ENCODE measurements at places on chromosomes 6 and 20.

GRCh38 chr6:95431637-95432228 is 145.6 kb upstream of the MANEA start:
- no peak for DNase-seq

DNA sequence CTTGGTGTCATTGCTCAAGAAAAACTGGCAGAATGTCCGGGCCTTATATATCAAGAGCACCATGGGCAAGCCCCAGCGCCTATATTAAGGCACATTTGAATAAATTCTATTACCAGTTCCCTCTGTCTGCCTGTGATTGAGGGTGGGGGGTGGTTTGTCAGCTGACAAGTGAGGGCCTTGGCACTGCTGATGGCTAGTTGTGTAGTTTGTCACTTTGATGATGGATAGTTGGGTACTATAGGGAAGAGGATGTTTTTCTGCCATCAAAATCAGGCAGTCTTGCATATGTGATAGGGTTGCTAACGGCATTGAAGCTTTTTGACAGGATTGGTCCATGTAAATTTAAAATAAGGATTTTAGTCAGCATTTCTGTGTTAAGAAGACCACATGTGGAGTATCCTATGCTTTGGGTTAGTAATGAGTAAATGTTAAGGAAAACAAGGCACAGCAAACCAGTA is 2.5 kb downstream of the RPL10A start:
- no peak for DNase-seq

- DNase-seq: no peak
Measured at GRCh38 chr20:17678295-17678694, 3.7 kb downstream of the RRBP1 start.

GRCh38 chr20:17992847-17993513 is 24.2 kb downstream of the MGME1 start:
- no peak for DNase-seq

DNA sequence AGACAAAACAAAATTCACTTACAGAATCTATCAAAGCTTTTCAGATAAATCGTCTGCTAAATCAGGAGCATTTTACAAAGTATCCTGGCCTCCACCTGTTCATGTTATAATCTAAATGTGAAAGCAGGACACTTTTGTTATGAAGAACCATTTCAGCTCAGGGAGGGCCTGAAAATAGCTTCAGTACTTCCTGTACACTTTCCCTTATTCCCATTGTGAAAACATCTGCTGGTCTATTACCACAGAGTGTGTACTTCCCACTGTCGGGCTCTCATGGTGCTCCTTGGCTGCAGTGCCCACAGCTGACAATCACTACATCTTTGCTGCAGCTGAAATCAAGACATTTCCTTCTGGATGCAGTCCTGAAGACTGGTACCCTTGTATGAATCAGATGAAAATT is 128.1 kb downstream of the OPRM1 start:
- no peak for DNase-seq

DNA sequence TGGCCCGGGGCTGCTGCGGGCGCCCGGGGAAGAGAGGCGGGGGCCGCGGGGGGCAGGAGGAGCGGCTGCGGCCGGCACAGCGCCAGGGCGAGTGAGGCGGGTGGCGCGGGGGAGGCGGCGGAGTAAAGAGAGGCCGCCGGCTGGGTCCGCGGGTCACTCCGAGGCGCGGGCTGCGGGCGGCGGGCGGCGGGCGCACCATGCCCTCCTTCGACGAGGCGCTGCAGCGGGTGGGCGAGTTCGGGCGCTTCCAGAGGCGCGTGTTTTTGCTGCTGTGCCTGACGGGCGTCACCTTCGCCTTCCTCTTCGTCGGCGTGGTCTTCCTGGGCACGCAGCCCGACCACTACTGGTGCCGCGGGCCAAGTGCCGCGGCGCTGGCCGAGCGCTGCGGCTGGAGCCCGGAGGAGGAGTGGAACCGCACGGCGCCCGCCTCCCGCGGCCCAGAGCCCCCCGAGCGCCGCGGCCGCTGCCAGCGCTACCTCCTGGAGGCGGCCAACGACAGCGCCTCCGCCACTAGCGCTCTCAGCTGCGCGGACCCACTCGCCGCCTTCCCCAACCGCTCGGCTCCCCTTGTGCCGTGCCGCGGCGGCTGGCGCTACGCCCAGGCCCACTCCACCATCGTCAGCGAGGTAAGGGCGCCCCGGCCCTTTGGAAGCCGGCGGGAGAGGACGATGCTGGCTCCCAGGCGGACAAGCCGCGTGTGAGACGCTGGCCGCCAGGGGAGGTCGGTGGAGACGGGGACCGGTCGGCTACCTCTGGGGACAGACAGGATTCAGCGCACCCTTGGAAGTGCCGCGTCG is at the start of gene SLC22A3:
TSS of gene SLC22A3 (plus strand) at position 156 of the 797 bp plus-strand sequence. CDS start at position 198, 42 bp downstream.
- DNase-seq: no peak

DNA sequence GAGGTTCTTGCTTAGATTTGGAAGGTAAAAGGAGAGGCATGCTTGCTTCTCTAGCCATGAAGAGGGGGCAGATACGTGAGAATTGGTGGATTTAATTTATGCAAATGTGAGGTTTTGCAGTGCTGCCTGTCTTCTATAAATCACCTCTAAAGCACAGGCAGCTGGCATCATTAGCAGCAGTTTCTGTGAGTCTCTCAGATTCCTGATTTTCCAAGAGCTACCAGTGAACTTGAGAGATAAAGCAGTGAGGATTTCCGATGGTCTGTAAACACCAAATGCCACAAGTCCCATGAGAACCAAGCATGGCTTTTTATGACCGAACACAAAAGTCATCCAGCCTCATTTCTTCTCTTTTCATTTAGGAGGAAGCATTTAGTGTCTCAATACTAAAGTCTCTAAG is 3.2 kb upstream of the SIRPB2 start:
- no peak for DNase-seq

DNA sequence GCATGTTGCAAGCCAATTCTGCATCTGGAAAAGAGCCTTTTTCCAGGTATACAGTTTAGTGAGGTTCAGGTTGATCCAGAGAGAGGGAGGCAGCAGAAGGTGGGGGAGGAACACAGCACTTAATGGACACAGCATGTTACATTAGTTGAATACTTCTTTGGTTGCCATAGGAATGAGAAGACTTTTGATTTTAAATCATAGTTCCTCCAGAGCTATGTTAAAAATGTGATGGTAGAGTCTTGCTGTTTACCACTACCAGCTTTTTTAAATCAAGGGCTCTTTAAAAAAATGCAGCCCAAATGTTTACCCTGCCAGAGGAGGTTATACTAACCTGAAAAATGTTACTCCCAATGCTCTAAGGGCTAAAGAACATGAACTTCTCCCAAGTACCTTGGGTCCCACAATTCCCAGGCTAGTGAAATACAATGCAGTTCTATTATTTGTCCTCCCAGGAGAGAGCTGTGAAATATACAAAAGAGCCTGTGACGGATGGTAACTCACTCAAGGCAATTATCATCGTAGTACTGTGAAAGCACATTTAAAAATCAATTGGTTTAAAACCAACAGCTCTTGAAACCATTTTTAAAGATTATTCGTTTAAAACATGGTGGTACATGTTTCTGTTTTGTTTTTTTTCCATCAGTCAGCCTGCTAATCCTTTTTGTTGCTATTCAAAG is 6.9 kb upstream of the PHACTR1 start:
- DNase-seq: no peak

DNA sequence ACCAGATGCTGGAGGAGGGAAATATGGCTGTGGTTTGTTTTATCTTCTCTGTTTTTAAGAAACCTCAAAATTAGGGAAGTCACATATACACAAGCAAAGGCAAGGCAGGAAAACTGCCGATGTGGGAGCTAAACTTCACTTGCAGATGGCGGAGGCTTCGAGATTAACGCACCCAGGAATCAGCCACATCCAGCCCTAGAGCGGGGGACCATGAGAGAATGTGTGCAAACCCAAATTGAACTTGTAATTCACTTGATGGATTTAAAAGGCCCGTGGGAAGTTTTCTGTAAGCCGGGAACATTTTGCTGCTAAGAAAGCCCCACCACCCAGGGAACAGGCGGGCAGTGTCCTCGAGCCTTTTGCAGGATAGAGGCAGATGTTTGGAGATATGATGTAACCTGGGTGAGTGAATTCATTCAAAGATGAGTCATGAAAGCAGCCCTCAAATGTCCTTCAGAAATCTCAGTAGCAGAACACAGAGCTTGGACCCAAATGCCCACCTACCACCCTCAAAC is 39.9 kb downstream of the PREX1 start:
- no peak for DNase-seq

DNA sequence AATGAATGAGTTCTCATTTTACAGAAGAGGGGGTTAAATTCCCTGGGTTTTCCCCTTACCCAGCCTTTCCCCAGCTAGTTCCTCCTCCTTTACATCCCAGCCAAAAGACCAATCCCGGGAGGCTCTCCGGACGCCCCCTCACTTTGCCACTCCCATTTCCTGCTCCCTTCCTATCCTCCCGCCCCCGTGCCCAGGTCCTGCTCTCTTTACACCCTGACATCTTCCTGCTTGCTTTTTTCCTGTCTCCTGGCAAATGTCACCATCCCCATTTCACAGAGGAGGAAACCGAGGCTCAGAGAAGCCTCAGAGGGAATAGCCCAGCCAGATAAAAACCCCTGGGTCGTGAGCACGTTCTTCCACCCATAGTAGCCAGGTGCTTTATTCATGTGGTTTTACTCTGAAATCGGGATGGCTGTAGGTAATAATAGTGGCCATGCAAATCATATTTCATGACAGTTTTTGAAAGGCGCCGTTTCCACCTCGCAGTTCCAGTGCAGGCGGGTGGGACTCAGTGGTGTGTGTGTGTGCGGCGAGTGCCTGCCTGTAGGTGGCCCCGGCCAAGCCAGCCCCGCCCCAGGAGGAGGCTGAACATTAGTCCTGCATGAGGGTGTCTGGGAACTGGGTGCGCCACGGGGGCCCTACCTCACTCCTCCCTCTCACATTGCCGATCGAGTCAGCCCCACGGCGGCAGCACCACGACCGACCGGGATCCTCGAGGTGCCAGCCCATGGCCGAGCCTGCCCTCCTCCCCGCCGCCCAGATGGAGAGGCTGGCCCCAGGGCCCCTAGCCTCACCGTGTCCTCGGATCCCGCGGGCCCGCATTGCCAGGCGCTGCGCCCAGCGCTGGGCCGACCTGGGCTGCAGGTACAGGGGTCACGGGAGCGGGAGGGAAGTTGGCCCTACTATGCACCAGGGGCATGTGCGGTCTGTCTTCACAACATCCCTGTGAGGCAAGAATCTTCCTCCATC is at the start of gene ARHGAP40:
TSS of gene ARHGAP40 (plus strand) at position 594 of the 969 bp plus-strand sequence.
- no peak for DNase-seq

- DNase-seq: no peak
Measured at GRCh38 chr6:168632694-168633093, 191.7 kb downstream of the SMOC2 start.

- no peak for DNase-seq
Measured at GRCh38 chr20:57027777-57028176, 238.7 kb downstream of the BMP7 start.

DNA sequence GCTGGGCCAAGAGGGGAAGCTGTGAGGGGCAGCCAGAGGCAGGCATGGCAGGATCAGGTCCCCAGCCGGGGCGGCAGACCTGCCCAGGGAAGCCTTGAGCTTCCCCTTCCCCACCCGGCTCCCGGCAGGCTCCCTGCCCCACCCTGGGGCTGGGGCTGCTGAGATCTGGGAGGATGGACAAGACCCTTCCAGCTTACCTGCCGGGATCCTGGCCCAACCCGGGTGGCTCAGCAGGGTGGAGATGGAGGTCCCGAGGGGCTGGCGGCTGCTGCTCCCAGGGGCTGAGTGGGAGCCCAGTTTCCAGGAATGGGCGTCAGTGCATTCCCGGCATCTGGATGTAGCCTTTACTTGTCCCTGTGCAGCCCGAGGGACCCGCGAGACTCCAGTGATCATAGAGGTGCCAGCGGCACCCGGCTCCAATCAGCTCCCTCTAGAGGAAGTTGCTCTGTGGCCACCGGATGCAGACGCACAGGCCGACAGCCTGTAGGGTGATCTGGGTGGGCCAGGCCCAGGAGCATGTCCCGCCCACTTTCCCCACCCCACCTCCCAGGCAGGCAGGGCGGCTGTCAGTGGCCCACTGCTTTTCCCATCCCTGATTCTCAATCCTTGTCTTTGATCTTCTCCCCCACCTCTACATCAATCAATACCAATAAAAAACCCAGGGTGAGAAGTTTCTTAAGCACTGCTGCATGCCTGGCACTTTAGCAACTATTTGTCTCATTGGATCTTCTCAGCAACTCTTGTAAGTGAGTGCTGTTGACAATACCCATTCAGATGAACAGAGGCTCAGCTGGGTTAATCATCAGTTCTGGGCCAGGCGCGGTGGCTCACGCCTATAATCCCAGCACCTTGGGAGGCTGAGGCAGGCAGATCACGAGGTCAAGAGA is at the start of gene BAK1:
TSS of gene BAK1 (minus strand) at position 449 of the 887 bp plus-strand sequence. CDS start 2,672 bp downstream, outside the sequence.
- DNase-seq: peak; percentile 46

DNA sequence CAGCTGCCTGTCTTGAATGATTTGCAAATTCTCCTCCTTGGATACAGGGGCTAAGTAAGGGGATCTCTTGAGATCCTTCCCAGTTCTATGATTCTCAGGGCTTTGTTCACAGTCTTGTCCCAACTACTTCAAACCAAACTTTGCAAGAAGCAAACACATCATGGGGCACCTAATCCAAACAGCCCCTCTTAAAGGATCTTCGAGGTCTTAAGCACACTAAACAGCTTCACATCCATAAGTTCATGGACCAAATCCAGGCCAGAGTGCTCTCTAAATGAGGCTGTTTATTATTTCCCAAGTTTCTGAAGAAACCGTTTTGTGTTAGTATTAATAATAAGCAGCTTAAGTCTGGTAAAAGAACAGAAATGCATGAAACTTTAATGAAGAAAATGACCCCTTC is 75.2 kb downstream of the KIF6 start:
- no peak for DNase-seq

- no peak for DNase-seq
Measured at GRCh38 chr6:48986845-48987244, 476.2 kb downstream of the MMUT start.

DNA sequence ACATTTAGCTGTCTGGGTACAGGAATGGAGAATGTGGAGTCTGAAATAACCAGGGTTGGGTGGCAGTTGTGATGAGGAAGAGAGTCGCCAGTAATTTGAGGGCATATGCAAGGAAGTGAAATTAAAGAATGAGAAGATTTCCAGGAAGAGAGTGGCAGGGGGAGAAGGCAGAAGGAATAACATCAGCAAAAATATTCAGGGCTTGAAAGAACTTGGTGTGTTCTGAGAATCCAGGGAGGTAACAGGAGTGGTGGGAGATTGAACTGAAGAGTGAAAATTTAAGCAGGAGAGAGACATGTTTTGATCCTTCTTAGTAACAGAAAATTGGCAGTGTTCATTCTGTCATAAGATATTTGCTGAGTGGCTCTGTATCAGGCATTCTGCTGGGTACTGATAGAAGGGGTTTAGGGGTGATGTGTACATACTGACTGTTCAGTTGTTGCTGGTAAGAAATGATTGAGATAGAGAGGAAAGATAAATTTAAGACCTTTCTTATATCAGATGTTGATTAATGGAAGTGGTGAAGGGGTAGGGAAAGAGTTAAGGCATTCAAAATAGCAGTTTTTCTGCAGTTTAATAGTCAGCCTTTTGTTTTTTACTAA is 54.7 kb downstream of the PHF20 start:
- no peak for DNase-seq

All from esophagus squamous epithelium (tissue), 5 donors.